Renal cortex interstitium (tissue), 15 donors: ENCODE measurements at places on chromosomes 1 and 21. TPM values are rescaled to one million over a fixed set of nuclear protein-coding genes. Genes with fewer than 3 reads are reported as not detected.
A peak's percentile ranks its signal among the peaks of the same experiment; 100 is the strongest.

Gene AADACL3
- not detected for polyA plus RNA-seq

Gene TAL1
- polyA plus RNA-seq, result 5.5 TPM

Gene ILDR2
- polyA plus RNA-seq, result 18.1 TPM

Gene CACNA1S
- 0.44 TPM for polyA plus RNA-seq

Gene KIAA1614
- polyA plus RNA-seq, result 10.6 TPM

Gene IFT25
- 44.7 TPM for polyA plus RNA-seq

Gene ITSN1
- 42.9 TPM for polyA plus RNA-seq

Gene ZBTB37
- 8.9 TPM for polyA plus RNA-seq

Gene DYNLT5
- polyA plus RNA-seq, result 3.3 TPM

Gene SPATA45
- polyA plus RNA-seq, result not detected

Gene KCNJ15
- polyA plus RNA-seq, result 261 TPM

Gene RNU1-3
- not detected for polyA plus RNA-seq

Gene HTR1D
- polyA plus RNA-seq, result 0.29 TPM

Gene LEFTY1
- polyA plus RNA-seq, result 4.8 TPM

Gene CBS
- 12.2 TPM for polyA plus RNA-seq

- DNase-seq, result no peak
Observed at GRCh38 chr1:62436039-62436465, 797 bp upstream of the USP1 start.

DNA sequence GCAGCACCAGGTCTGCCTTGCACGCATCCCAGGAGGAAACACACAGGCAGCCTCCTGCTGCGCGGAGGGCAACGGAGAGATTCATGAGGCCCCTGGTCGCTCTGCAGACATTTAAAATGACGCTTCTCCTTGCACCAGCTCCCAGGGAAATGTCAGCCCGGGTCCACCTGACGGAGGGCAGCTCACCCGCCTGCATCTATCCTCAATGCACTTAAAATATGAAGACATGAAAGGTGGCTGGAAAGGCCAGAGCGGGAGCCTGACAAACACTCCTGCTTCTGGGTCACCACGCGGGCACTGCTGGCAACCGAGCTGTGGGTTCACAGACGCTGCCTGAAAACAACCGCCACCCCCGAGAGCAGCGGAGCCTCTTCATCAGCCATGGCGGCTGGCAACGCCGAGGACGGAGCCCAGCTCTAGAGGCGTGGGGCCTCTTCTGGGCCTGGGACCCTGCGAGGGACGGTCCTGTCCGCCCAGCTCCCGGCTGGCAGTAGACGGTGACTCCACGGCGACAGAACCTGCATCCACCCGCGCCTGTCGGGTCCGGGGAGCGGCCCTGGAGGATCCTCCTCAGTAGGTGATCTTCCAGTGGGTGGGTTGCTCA, 22.7 kb downstream of the POFUT2 start:
- no peak for DNase-seq

GRCh38 chr21:38839328-38840286, 33.9 kb downstream of the ETS2 start:
- no peak for DNase-seq

- DNase-seq, result no peak
Observed at GRCh38 chr1:7299329-7299799, 471.7 kb upstream of the VAMP3 start.

- no peak for DNase-seq
Observed at GRCh38 chr1:85900921-85901320, 192.7 kb upstream of the ZNHIT6 start.

- DNase-seq, result no peak
Observed at GRCh38 chr21:32424674-32425073, 12.2 kb downstream of the EVA1C start.

- DNase-seq, result no peak
Observed at GRCh38 chr1:232212253-232212652, 417.7 kb downstream of the SIPA1L2 start.

GRCh38 chr1:6188466-6188865, 8.3 kb upstream of the CHD5 start:
- DNase-seq, result no peak

- no peak for DNase-seq
Observed at GRCh38 chr1:226534645-226535044, 13.9 kb upstream of the STUM start.

DNA sequence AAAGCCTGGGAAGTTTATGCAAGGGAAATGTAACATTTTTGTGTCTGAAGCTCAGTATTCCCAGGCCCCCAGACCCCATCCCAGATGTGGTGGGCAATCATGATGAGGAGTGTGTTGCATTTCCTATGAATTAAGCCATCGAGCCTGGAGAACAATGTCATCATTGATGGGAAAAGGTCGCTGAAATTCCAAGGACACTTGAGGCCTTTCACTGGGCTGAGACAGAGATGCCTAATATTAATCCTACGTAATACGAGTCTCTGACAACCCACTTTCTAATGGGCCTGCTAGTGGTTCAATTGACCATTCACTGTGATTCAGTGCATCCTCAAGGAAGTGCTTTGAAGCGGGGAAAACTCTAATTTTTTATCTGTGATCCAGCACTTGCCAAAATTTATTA, 291.6 kb downstream of the PLPP3 start:
- no peak for DNase-seq

DNA sequence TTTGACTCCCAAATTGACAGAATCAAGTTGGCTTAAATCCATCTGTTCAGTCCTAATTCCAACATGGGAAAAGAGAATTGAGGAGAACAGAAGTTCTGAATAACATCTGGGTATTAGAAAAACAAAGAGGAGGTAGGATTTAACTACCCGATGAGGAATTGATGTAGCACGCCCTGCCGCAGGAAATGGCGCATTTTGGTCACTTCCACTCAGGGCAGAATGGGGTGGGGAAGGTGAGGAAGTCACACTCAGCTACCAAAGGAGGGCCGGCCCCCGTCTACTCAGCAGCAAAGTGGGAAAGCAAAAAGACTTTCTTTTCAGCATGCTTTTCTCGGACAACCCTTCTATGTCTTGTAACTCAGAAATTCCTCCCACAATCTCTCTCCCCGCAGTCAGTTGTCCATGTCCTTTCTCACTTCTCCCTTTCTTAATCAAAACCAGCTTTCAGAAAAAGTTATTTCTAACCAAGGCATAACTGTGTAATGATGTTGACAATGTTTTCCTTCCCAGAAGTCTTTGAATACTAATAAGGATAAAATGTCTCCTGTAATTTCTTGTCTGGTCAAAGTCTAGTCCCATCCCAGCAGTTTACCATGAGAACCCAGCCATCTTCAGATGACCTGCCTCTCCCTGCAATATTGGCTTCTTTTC, 60.5 kb upstream of the SIPA1L2 start:
- no peak for DNase-seq

DNA sequence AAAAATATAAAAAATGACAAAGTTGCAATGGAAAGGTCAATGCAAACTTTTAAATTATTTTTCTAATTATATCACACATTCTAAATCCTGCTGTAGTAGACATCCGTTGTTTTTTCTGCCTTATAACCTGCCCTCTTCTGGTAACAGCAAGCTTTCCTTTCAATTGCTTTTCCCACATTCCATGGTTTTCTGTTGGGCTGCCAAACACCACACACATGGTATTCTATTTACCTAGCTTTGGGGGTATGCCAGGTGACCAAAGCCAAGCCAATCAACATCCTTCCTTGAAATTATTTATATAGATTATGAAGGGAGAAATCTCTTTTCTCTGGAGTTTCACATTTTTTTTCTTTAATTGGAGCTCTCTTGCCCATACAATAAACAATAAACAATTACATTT, 3.4 kb upstream of the LAMC1 start:
- DNase-seq, result no peak

DNA sequence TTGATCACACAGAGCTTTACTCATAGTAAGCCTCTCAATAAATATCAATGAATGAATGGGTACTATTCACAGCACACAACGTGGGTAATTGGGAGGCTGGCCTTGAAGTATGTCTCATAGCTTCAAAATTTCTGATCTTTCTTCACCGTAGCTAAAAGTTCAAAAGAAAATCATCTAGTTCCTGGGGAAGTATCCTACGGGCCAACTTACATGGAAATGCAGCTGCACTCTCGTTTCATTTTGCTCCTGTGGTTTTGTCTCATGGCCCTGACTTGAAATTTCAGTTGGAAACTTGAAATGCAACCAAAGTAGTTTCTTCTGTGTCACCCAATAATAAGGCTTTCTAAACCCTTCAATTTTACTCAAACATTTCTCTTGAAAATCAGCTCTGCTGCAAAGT, 76.1 kb upstream of the CNIH3 start:
- no peak for DNase-seq

- DNase-seq, result no peak
Observed at GRCh38 chr1:180158149-180159147, 3.8 kb downstream of the QSOX1 start.

GRCh38 chr1:43937179-43937865, 3.7 kb downstream of the ARTN start:
- no peak for DNase-seq

DNA sequence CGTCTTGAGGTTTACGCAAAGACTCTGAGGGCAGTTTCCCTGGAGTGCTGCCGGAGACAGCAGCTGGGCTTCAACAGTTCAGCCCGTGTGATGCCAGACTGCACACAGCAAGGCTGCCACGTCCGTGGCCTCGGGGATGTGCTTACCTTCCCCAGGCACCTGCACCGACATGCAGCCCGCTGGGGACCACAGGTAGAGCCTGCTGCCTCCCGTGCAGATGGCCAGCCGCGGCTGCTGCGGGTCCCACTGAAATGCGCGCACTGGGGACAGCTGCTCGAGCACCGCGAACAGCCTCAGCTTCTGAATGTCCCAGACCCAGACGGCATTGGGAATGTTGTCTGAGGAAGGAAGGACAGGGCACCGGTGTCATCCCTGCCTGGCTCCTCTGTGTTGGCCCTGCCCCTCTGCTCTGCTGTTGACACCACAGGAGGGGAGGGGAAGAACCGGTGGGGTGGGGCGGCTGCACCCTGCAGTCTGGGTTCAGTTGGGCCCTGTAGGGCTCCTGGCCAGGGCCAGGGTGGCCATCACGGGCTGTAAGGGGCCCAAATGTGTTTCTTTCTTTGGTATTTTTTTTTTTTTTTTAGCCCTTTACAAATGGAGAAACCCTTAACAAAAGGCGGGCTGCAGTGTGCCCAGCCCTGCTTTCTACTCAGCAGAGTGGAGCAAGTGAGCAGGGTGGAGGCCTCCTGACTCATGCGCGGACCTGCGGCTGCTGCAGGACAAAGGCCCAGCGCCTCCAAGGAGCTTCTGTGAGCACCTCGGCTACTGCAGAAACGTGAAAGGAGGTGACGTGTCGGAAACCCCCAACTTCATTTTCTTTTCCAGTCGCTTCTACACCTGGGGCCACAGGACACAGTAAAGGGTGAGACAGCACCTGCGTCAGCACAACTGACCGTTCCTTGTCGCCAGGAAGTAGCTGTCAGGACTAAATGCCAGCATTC, 6.8 kb downstream of the TPRG1L start:
- no peak for DNase-seq

DNA sequence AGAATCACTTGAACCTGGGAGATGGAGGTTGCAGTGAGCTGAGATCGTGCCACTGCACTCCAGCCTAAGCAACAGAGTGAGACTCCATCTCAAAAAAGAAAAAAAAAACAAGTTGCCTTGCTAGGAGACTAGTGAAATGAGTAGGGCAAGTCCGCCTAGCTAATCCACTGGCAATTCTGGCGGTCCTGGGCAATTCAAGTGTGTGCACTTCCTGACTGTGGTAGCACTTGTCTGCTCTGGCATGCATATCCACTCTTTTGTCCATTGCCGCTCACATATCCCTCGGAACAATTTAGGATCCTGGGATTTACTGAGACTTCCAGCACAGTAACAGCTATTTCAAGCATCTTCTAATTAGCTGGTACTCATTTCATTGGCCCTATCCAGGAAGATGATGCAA, 426.3 kb upstream of the ADGRL2 start:
- DNase-seq, result no peak

- DNase-seq, result no peak
Observed at GRCh38 chr21:42424914-42425541, 21.3 kb downstream of the UBASH3A start.

- peak; percentile 78 for DNase-seq
Observed at GRCh38 chr21:34526618-34527290, 14.7 kb upstream of the KCNE1 start.

DNA sequence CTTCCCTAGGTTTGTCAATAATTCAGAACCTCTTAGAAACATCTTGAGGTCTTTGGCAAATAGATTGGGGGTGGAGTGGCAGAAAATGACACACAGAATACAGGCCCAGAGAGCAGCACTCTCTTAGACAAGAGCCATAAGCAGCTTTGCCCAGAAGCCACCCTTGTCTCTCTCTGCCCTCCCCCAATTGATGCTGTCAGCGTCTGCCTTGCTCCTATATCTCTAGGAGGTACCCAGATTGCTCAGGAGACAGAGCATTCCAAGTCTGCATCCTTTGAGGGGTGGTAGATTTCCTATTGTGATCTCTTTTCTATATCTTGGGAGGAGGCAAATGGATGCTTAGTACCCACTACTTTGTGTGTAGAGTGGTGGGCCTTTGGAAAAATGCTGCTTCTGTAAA, 1.8 kb downstream of the RGL1 start:
- no peak for DNase-seq

GRCh38 chr1:208644401-208645160, 400.4 kb upstream of the PLXNA2 start:
- no peak for DNase-seq

GRCh38 chr1:17066361-17067068, 12.7 kb upstream of the SDHB start:
- no peak for DNase-seq

DNA sequence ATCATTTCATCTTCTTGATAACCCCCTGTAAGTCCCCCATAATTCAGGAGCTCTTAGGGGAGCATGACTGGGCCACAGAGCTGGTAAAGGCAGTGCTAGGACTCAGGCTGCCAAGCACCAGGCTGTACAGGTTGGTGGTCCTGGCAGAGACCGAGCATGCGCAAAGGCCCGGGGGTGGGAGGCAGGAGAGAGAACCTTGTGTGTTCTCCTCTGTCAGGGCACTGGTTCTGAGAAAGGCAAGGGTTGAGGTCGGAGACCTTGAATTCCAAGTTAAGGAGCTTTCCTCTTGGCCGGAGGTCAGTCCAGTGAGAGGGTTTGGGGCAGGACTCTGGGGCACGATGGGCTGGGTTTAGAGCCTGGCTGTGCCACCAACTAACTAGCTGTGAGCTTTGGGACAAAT, 23.2 kb downstream of the PADI3 start:
- DNase-seq, result no peak

- DNase-seq, result no peak
Observed at GRCh38 chr1:185062710-185063370, 17.5 kb downstream of the RNF2 start.
